CD4-positive, alpha-beta memory T cell (primary cell): ENCODE measurements at places on chromosomes 4 and X. TPM values are rescaled to one million over a fixed set of nuclear protein-coding genes. Genes with fewer than 3 reads are reported as not detected.

The TMEM150C gene
- total RNA-seq: not detected

The GPR143 gene
- total RNA-seq: not detected

The ODAPH gene
- not detected for total RNA-seq

DNA sequence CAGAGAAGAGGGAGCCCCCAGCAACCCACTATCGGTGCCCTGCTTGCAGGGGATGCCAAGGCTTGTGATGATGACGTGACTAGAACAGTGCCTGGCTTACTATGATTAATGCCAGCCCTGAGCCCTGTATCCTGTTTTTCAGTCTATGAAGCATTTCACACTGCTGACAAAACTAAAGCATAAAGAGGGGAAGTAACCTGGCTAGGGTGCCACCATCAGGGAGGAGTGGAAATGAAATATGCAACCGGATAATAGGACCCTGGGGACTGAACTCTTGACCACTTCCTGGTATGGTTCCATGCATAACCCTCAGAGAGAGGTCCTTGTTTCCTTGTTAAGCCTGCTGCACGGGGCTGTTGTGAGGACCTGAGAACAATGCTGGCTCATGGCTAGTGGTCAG, 50.3 kb downstream of the MED28 start:
- no peak overlapping the region for H3K4me3 ChIP-seq
- DNase-seq: no peak
- no peak overlapping the region for H3K27ac ChIP-seq
- no peaks in the 10 kb centered on the region for H3K27me3 ChIP-seq
- no peaks in the 10 kb centered on the region for H3K4me1 ChIP-seq

DNA sequence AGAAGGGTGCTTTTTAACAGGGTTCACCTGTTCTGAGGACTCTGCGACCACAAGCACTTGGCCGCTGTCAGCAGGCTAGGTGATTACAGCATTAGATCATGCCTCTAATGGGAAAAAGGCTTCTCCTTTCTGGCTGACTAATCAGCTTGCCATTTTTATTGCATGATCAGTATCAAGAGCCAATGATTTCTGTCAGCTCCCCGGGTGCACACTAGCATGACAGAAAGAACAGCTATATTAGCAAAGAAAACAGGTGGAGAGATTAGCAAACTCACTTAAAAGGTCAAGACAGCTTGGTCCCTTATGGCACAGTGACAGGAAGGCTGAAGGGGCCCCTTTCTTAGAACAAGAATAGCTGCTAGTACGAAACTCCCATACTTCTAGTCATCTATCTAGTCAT, 170.0 kb downstream of the SMIM20 start:
- no peaks in the 10 kb centered on the region for H3K36me3 ChIP-seq
- no peak overlapping the region for H3K4me3 ChIP-seq
- H3K27me3 ChIP-seq: no peaks in the 10 kb centered on the region
